CD14-positive monocyte (primary cell): ENCODE measurements at places on chromosomes 2 and 18.

DNA sequence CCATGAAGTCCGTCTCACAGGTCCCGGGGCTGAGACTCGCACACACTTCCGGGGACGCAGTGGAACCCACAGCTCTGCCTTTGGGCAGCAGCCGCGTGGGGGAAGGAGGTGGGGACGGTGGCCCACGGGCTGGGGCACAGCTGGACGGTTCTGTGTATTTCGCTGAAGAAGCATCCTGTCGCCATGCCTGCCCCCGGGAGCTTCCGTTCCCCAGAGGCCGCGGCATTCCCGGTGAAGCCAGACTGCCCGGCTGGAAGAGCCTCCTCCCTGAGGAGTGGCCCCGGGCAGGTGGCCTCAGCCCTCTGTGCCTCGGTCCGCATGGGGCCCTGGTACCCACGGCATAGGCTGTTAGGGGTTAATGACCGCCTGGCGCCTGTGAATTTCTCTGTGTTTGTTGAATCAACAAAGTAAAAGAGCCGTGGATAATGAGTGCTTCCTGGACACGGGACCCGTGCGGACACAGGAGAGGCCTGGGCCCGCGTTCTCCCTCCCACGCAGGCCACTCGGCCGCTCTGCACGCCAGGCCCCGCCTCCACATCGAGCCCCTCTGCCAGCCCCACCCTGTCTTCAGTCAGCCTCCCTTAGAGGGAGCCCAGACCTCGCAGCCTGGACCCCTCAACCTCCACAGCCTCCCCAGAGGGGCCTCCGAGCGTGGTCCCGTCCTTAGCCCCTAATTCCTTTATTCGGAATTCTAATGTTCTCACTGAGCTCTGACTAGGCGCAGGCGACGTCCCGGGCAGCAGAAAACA, 51.0 kb downstream of the KCNG2 start:
- no peaks in the 10 kb centered on the region for H3K27me3 ChIP-seq
- no peak overlapping the region for H3K4me3 ChIP-seq
- no peaks in the 10 kb centered on the region for H3K36me3 ChIP-seq
- H3K27ac ChIP-seq: no peak overlapping the region
- H3K4me1 ChIP-seq: no peaks in the 10 kb centered on the region

DNA sequence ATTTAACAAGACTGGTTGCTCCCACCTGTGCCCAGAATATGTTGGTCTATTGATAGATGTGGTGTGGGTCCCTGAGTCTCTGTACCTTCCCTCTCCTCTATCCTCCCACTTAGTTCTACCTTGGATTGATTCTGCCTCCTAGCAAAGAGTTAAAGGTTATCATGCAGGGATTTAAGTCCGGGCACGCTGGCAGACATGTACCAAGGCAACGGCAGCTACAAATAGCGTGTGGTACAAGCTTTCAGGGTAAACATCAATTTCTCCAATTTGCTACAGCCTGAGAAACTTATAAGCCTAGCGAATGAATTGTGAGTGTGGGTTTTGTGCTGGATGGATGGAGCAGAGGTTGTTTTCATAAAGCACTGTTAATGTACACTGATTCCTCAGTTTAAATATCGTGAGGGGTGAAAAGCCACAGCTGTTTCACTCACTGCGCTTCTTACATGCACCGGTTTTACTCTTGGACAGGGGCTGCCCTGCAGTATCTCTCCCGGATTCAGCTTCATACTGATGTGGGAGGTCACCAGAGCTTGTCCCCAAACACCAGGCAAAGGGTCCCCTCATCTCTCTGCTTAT, 289.8 kb downstream of the ICOS start:
- no peak for DNase-seq
- no peak overlapping the region for H3K27ac ChIP-seq
- no peaks in the 10 kb centered on the region for H3K4me1 ChIP-seq
- H3K36me3 ChIP-seq: no peaks in the 10 kb centered on the region
- H3K4me3 ChIP-seq: no peak overlapping the region

- H3K4me1 ChIP-seq: no peaks in the 10 kb centered on the region
- H3K4me3 ChIP-seq: no peak overlapping the region
- DNase-seq: no peak
- no peaks in the 10 kb centered on the region for H3K27me3 ChIP-seq
Measured at GRCh38 chr18:79488311-79489050, 92.8 kb downstream of the NFATC1 start.

GRCh38 chr2:158600155-158600802, 143.5 kb downstream of the PKP4 start:
- no peak overlapping the region for H3K4me3 ChIP-seq
- H3K4me1 ChIP-seq: no peaks in the 10 kb centered on the region
- H3K27me3 ChIP-seq: no peaks in the 10 kb centered on the region
- DNase-seq: no peak

GRCh38 chr2:235854276-235854675, 313.9 kb downstream of the GBX2 start:
- no peak overlapping the region for H3K27ac ChIP-seq
- no peaks in the 10 kb centered on the region for H3K27me3 ChIP-seq
- H3K4me1 ChIP-seq: no peaks in the 10 kb centered on the region
- no peak overlapping the region for H3K4me3 ChIP-seq
- no peak for DNase-seq

- no peak overlapping the region for H3K4me3 ChIP-seq
- H3K36me3 ChIP-seq: no peaks in the 10 kb centered on the region
- DNase-seq: no peak
- no peak overlapping the region for H3K27ac ChIP-seq
- no peaks in the 10 kb centered on the region for H3K27me3 ChIP-seq
Measured at GRCh38 chr2:173854141-173854540, 111.0 kb downstream of the SP3 start.

DNA sequence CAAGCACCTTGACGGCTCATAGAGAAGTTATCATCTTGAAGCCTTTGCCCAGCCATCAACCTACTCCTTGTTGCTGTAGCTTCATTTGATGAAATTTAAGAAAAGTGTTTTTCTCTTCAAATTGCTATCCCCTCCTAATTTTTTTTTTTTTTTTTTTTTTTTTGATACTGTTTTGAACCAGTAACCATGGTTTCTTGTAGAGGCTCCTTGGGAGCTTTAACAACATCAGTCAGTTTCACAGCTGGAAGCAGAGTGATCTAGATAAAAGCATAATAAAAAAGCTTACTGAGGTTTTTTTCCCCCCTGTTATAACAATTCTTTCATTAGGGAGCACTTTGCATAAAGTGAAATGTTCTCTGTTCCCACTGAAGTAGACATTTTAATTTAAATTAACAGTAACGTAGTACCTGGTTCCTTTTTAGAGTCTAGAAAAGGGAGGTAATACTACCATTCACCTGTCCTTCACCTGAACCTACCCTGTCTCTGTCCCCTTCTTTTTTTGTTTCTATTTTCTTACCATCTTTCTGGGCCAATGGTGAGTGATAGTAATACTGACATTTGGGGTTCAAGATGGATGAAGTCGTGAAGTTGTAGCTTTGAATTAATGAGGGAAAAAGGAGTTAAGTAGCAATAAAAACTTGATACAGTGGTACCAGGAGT, 101.5 kb downstream of the NCOA1 start:
- no peak for DNase-seq
- no peaks in the 10 kb centered on the region for H3K27me3 ChIP-seq
- no peak overlapping the region for H3K4me3 ChIP-seq
- H3K36me3 ChIP-seq: peaks cover 2% of the 10 kb centered on the region
- no peaks in the 10 kb centered on the region for H3K4me1 ChIP-seq
- H3K27ac ChIP-seq: no peak overlapping the region
